Transverse colon (tissue), 4 donors: ENCODE measurements at places on chromosomes 2 and 18.

DNA sequence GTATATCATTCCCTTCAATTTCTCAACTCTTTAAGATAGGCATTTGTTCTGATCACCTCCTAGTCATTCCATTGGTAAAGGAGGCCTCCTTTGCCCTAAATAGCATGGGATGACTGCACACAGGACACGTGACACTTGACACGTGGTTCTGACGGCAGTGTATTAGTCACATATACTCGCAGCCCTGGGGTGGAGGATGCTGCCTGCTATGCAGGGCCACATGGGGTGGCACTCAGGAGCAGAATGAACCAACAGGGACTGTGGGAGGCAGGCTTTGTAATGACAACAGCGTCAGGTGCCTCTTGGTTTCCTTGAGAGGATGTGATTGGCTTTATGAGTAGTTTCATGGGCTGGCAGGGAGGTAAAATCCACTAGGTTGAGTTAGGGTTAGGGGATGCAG lies 9.3 kb upstream of the KCNS3 start:
- no peak for DNase-seq

- DNase-seq, result no peak
These were observed 118.9 kb downstream of the ZNF236 start for GRCh38 chr18:76941284-76941683.

GRCh38 chr2:183105402-183106134 lies 18.7 kb upstream of the NUP35 start:
- no peak for DNase-seq

DNA sequence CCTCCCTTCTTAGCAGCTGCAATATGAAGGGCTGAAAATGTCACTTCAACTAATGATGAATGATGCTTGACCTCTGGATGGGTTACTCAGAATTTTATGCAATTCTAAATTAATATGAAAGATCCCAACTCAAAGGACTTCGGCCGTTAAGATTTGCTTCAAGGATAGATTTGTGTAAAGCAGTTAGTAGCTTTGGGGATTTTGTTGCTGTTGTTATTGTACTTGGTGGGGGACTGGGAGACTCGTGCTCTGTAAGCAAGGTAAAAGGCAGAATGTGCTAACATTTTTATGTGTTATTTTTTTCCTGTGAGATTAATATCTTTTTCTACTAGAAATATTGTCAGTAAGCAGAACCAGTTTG lies 478.8 kb downstream of the ARHGAP15 start:
- DNase-seq, result no peak

- peak; percentile 29 for DNase-seq
These were observed 50.6 kb upstream of the TFCP2L1 start for GRCh38 chr2:121335294-121336290.

DNA sequence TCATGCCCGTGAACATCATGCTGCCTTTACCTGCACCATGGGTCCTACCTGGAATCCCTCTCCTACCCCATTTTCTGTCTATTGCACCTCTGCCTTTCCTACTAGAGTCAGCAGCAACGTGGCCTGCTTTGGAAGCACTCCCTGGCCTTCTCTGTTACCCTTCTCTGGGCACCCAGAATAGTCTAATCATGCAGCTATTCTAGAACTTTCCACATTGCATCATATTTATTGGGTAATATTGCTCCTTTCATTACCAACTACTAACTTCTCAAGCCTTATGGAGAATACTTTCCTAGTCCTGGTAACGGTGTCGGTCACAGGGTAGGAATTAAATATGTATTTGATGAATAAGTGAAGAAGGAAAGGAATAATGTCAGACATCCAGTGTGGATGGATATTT lies 33.3 kb upstream of the CREG2 start:
- no peak for DNase-seq

DNA sequence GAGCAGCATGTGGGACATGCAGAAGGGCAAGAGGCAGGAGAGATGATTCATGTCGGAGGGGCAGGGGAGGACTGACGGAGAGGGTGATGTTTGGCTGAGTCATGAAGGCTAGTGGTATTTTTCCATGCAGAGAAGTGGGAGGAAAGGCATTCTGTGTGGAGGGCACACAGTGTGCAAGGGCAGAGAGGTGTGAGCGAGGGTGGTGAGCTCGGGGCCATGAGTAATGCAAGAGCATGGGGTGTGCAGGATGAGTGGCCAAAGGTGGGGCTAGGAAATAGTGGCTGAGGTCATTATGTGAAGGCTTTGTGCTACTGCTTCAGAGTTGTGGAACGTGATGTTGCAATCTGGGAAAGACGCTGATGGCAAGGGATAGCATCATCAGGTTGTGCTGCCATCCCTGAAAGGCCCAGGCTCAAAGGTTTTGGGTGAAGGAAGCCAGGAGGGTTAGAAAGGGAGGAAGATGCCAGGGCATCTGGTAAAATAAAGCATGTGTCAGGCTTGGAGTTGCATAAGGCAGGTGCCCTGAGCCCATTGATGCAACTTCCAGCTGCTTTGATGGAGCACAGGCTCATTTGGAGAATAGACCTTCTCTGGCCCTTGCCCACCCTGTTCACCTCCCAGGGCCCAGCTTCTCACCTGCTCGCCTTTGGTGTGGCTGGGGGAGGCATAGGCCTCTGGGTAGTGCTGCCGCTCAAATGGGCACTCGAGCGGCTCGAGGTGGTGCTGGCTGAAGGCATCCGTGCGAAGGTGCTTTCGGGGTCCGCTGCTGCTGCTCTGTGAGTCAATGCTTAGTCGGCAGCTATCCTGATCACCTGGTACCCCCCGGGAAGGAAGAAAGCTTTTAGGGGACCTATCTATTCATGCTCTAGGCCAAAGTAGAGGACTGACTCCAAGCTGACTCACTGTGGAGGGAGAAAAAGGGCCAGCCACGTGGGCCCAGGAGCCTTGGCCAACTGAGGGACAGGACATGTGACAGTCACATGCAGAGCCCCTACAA lies 37.5 kb downstream of the PAX8 start:
- peak; percentile 52 for DNase-seq

DNA sequence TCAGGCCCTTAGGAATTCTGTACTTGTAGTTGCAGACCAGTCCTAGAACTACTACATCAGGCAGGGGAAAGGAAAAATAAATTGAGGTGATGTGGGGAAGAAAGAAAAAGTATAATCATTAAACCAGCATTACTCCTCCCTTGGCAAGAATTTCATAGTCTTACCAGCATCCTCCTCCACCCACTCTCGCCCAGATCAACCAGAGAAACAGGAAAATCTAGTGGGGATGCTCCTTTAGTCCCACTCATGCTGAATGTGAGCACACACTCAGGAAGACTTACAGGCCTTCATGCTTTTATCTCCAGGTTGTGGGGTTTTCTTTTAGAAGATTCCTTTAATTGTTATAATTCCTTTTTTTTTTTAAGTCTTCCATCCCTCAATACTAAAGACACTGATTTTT lies 129.3 kb upstream of the CCDC150 start:
- no peak for DNase-seq

DNA sequence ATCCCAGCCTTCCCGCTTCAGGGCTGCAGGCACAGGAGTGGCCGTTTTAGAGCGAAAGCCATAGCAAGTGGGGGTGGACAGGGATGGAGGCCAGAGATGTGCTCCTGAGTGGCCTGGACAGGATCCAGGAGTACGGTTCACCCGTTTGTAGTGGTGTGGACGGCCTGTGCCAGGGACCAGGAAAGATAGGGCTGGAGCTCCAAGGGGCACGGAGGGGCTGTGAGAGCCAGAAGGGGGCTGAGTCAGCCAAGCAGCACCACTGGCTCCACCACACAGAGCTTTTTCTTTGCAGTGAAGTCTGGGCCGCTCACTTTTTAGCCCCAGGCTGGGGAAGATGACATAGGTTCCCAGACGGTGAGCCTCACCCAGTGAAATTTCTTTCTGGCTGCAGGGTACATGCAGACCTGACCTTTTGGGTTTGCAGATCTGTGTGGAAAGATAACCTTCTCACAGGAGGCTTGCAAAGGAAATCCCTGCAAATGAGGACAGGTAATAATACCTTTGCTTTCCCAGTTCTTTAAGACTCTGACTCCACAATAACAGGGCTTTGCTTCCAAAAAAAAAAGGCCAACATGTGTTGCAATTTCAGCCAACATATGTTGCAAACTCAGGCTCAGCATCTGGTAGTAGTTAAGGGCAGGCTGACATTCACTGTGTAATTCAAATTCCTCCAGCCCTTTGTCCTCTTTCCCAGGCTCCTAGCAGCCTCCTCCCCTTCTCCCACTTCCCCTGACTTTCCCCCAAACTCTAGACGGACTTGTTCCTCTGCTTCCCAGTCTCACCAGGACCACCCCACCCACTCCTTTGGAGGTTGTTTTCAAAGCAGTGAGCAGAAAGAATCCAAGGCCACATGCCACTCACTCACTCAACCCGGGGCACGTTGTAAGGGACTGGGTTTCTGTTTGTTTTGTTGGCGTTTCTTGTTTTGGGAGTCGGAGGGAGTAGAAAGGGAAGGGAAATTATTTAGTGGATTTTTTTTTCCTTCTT lies 20.3 kb upstream of the LAPTM4A start:
- DNase-seq, result no peak

DNA sequence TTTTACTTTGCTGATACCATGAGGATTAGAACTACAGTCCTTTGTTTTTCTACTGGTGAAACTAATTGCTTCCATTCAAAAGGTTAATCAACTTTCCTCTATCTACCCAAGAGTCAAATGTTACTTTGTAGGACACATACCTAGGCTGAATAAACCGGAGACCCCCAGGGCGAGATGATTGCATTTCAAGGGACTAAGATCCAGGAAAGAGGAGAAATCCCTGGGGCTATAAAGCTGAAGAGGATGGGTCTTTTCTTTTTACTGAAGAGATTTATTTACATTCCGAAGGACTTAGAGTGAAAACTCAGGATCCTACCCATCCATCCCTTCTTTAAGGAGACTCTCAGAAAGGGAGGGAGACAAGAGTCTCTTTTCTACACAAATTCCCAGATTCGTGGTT lies 331.9 kb downstream of the CDH19 start:
- DNase-seq, result no peak
